NCI-H1105 treated with DMSO at 0.1 percent for 48 hours (cell line): ENCODE measurements at places on chromosomes 7 and 10.

DNA sequence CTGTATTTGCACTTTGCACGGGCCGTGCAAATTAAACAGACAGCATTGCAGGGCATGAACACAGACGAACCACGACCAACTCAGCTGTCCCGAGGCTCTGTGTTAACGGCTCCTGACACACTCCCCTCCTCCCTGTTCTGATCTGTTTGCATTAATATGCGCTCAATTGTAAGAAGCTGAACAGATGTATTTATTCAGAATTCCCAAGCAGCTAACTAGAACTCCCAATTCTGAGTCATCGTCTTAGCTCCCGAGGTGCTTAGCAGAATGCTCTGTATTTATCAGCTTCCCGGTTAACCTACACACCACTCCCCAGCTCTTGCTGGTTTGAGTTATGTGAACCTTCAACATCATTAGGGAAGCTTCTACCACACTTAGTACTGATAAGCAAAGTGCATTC is 286.4 kb downstream of the PTPRN2 start:
- no peak for DNase-seq

- DNase-seq: no peak
These were observed 96.1 kb downstream of the PIP4K2A start for GRCh38 chr10:22618078-22618785.

- DNase-seq: no peak
These were observed 661 bp downstream of the HECTD2 start for GRCh38 chr10:91410638-91411371.

DNA sequence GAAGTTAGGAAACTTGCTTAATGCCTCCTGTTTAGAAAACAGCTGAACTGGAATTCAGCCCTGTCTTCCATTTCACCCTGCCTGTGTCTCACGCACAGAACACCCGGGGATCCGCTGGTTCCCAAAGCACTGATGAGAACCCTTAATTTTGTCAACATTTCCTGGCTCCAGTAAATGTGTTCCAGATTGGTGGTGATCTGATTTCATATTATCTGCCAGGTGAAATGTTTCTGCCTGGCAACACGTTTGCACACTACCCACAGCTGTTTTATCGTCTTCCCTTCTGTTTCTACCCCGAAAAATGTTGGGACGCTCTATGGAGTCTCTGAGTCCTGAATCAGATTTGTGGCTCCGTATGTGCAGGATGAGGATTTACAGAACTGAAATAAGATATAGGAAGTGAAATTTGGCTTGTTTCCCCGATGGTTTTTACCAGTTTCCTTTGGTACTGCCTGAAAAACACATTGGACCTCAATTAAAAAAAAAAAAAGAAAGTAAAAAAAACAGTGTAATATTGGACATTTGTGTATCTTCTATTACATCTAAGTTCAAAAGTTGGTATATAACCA is 29.0 kb downstream of the MRC1 start:
- DNase-seq: no peak

DNA sequence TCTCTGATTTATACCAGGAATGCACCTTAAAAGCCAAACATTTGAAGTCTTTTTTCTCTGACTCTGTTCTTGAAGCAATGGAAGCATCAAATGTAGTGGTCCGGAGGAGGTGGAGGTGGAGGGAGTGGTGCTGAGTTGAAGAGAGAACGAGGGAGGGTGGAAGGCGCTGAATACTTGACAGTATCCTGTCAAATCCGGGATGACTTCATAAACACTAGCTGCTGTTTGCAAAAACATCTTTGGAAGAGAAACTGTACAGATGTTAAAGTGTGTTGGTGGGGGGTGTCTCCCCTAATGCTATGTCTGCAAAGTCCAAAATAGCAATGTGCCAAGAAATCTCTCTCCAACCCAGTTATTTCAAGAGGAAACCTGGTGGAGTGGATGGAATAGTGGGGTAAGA is 328.5 kb upstream of the AUTS2 start:
- DNase-seq: no peak

DNA sequence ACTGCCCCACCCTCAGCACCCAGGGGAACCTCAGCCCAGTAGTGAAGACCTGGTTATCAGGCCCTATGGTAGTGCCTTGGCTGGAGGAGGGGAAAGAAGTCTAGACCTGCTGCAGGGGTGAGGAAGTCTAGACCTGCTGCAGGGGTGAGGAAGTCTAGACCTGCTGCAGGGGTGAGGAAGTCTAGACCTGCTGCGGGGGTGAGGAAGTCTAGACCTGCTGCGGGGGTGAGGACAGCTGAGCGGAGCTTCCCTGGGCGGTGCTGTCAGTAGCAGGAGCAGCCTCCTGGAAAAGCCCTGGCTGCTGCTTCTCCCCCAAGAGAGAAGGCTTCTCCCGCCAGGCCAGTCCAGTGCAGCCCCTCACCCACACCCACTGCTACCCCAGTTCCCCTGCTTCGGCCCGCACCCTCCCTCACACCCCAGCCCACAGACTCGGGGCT is 6.3 kb downstream of the NOS3 start:
- no peak for DNase-seq

DNA sequence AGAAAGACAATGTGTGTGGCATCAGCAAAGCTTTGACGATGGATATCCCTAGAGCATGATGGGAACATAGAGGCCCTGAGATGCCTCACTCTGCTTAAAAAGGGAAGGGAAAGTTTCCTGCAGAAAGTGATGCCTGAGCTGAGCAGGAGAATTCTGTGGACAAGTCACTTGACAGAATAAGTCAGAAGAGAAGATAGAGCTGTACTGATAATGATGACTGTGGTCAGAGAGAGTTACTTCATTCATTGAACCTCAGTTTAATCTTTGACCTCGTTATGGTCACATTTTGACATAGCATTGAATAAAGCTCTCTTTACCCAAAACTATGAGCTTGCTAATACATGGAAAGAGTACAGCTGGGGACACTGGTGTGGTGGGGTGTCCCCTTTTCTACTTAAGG is 7.6 kb downstream of the CUBN start:
- DNase-seq: no peak

- no peak for DNase-seq
These were observed 48.1 kb downstream of the SGMS1 start for GRCh38 chr10:50575477-50576244.

DNA sequence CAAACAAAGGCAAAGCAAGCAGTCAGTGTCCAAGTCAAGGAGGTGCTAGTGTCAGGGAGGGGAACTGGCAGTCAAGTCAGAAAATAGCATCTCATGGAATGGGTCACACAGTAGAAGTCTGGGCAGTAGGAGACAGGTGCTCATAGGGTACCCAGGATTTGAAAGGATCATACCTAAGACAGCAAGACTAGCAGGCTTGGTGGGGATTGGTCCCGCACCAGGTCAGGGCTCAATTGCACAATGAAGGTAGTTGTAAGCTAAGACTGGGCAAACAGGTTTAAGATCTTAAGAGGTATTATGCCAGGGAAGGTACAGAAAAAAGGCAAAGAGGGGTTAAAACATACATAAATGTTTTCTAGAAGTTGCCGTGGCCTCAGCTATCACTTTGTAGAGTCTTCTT is 181.4 kb upstream of the ETV1 start:
- no peak for DNase-seq

DNA sequence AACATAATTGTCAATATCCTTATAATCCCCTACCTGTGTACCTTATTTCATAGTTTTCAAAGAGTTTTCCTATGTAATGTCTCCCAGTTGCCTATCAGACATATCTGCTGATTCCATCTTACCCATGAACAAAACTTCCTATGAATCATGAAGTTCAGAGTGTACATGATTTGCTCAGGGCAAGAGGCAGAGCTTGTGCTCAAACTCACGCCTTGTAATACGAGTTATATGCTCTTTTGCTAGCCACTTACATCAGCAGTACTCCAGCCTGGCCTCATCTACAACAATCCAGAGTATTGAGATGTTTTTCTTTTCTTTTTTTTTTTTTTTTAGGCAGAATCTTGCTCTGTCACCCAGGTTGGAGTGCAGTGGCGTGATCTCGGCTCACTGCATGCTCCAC is 11.8 kb downstream of the PKD2L1 start:
- no peak for DNase-seq

DNA sequence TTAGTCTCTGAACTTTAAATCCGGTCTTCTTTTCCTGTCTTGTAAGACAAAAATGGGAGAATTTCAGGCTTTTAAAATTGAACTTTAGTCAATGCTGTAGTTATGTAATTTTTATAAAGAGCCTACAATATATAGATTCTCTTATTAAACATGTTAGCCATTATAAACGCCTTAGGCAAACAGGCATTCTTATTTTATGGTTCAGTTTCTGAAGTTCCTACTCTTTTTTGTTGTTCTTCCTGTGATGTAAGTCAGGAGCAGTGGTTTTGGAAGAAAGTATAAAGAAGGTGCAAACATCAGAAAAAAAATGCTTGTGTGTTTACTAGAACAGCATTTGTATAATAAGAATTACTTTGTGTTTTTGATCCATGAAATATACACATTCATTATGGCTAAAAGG is 41.6 kb downstream of the BICC1 start:
- DNase-seq: no peak

- peak; percentile 5 for DNase-seq
These were observed 10.8 kb upstream of the HOXA2 start for GRCh38 chr7:27112955-27113949.

DNA sequence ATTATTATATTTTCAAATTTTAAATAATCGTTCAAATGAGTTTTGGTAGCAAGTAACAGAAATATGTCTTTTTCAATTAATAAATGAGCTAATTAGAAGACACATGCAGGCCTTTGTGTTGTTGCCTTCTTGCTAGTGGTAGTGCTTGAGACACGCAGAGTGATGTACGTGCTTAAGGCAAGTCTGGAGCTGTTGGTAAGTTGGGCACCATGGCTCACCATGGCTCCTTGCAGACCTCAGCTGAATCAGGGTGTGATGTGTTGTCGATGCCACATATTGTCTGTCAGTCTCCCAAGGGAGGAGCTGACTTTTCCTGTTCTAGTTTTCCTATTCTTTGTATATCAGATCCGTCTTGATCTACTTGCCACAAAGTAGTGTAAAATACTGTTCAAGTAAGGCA is 8.3 kb downstream of the CDK14 start:
- DNase-seq: no peak

GRCh38 chr7:16455591-16455990 is 9.9 kb downstream of the SOSTDC1 start:
- no peak for DNase-seq

DNA sequence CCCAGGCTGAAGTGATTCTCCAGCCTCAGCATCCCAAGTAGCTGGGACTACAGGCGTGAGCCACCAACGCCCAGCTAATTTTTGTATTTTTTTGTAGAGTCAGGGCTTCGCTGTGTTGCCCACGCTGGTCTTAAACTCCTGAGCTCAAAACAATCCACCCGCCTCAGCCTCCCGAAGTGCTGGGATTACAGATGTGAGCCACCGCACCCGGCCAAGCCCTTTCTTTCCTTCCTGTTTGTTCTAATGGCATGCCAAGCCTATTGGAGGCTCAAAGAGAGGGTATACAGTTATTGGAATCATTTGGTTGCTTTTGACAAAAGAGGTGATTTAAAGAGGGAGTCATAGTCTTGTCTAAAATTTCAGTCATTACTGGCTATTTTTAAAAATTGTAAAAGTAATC is 46.0 kb upstream of the TRIM8 start:
- no peak for DNase-seq

DNA sequence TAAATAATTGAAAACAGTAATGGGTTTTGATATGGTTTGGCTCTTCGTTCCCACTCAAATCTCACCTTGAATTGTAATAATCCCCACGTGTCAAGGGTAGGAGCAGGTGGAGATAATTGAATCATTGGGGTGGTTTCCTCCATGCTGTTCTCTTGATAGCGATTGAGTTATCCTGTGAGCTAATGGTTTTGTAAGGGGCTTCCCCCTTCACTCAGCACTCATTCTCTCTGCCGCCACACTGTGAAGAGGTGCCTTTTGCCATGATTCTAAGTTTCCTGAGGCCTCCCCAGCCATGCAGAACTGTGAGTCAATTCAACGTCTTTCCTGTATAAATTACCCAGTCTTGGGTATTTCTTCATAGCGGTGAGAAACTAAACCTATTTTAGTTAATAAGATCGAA is 551.7 kb upstream of the POT1 start:
- no peak for DNase-seq

- DNase-seq: no peak
These were observed 114.7 kb downstream of the CHN2 start for GRCh38 chr7:29309041-29309854.

GRCh38 chr10:53491774-53492173 is 719.2 kb upstream of the MBL2 start:
- no peak for DNase-seq

DNA sequence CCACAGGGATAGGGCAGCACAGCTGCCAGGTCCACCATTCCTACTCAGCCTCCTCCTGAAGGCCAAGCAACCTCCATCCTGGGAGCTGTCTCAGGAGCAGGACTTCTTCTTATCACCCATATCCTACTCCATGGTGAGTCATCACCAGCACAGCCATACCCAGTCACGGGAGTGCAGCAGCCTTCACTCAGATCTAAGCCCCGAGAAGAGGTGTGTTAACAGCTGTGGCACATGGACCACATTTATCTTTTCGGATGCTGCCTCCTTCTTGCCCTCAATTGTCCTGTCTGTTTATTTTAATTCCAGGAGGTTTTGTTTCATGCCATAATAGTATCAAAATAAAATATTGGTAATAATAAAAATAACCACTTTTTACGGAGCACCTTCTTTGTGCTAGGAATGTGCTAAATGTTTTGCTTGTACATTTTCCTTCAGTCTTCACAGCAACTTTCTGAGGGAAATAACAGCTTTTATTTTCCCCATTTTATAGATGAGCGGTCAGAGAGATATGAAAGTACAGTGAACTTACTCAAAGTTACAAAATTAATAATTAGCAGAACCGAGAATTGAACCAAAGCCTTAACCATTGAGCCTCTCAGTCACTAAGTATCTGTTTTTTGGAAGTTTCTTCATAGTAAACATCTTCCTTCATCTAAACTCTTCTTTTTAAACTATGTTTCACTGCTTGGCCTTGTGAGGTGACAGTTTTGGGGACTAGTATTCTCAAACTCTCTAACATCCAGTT is 2.5 kb upstream of the KEL start:
- no peak for DNase-seq

GRCh38 chr10:131027256-131027655 is 284.3 kb downstream of the TCERG1L start:
- no peak for DNase-seq

DNA sequence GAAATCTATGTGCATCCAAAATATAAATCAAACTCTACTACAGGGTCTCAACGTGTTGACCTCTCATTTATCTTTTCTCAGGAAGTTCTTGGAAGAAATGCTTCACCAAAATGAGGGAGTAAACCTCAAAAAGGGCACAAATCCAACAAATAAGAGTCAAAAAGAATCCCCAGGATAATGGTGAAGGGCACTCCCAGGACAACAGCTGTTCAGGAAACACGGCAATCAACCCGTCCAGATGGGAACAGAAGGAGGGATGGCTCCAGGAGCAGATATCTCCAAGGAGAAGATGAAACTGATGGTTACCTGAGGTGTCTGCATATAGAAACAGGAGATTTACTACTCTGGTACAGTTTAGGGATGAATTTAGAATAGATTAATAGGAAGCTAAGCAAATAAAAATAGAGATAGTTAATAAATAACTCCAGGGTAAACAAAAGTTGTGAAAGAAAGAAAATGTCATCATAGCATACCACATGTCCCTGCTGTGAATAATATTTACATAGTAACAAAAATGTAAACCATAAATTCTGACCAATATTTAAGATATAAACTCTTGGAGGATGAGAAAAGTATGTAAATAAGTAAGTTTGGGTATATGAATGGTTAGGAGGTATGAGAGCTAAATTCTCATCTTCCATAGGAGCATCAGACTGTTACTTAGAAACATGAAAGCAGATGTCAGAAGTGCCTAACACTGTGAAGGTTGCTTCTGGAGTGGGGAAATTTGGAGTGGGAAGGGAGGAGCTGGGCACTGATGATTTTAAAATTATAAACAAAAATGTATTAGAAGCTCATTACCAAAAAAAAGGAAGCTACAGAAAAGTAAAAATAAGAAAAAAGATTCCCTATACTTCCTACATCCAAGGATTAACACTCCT is 237.5 kb upstream of the HPS1 start:
- DNase-seq: no peak
